Astrocyte of the spinal cord (primary cell): ENCODE measurements at places on chromosomes 6 and 20.
A peak's percentile ranks its signal among the peaks of the same experiment; 100 is the strongest.

DNA sequence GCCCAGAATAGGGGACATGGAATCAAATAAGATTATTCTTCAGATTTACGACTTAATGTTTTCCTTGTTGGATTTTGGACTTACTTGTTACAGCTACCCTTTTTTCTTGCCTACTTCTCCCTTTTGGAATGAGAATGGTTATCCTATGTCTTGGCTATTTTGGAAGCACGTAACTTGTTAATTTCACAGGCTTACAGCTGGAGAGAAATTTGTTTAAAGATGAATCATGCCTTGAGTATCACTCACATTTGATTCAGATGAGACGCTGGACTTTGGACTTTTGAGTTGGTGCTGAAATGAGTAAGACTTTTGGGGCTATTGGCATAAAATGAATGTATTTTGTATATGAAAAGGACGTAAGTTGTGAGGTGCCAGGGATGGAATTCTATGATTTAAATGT lies 83.3 kb downstream of the SMPDL3A start:
- no peak for DNase-seq

DNA sequence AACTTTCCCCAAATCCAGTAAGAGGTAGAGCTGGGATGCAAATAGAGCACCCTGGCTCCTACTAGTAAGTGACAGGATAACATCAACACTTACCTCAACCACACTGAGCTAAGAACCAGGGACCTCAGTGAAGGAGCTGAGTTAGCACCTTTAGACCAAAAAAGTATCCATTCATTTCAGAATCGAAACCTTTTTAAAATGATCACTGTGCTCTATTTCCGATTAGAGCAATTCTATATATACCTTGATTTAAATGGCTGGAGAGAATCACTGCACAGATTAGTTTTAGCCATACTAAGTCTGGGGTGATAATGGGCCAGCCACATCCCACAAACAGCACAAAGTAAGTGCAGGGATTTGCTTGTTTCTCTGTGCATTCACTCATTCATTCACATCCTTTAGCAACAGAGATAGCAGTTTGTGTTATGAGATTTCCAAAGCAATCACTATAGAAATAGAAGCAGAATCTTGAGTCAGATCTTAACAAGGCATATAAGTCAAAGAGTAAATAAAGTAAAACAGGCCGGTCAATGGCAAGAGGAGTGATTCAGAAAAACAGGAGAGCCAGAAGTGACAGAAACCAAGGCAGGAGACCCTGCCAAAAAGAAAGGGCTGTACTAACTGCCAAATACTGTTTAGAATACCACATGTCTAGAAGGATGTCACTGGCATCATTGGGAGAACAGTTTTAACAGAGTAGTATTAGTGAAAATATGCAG lies 136.3 kb downstream of the KIF13A start:
- peak; percentile 35 for DNase-seq

DNA sequence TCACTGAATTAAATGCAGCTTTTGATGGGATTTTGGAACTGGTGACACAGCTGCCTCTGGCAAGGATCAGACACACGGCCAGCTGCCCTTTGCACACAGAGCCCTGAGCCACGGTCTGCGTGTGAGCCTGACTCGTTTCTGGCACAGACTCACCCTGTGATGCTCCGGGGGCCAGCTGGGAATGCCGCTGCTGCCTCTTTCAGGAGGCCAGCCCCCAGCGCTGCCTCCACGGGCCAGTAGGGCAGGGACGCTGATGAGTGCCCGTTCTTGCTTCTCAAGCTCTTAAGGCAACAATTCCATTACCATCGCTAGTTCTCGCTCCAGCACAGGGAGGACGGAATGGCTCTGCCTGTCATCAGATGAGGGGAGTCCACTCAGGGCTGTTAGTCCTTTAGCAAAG lies 61.6 kb downstream of the IRF4 start:
- no peak for DNase-seq

DNA sequence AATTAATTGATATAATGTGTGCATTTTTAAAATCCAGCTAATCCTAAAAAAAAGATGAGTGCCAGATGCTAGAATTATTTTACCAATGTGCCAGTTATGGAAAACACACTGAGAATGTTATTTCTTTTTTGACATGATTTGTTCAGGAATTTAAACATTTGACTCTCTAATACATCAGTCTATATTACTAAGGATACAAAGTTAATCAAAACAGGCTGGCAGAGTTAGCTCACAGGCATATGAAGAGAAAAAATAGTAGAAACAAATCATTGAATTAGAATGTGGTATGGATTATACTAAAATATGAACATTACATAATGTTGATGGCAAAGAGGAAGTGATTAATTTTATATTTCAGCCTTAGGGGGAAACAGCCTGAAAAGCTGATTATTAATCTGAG lies 368.3 kb upstream of the GJE1 start:
- DNase-seq: no peak

DNA sequence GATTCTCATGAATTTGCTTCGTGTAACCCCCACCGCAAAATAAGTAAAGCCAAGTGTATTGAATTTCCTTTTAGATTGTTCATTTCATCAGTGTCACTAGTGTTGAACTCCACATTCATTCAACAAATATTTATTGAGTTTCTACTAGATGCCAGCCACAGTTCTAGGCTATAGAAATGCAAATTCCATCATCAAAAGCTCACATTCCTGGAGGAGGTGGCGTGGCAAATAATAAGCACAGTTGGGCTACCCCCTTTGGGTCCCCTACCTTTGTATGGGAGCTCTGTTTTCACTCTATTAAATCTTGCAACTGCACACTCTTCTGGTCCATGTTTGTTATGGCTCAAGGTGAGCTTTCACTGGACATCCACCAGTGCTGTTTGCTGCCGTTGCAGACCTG lies 12.7 kb upstream of the ME1 start:
- DNase-seq: no peak
